GM23338 (cell line): ENCODE measurements at places on chromosomes 5 and 9.

- H3K4me1 ChIP-seq = peaks cover 37% of the 10 kb centered on the region
- DNase-seq = no peak
- H3K4me3 ChIP-seq = peak overlapping the region; percentile 71
- no peak overlapping the region for H3K27ac ChIP-seq
Observed at GRCh38 chr5:75053054-75053303, 621 bp upstream of the GCNT4 start.

DNA sequence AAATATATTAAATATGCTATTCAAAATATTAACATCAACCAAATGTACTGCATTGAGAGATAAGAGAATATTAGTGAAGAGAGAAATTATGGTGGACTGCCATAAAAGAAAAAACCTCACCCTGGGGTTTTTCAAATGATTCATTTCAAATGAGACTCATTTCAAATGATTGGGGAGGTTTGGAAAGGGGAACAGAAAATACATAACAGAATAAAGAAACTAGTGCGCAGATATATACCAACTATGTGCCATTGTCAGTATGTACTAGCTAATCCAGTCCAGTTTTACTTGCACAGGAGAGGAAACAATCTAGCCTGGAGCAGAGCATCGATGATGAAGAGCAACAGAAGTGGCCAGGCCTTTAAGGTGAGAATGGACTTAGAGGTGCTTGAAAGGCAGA, 651.6 kb upstream of the RORB start:
- peak; percentile 8 for DNase-seq
- no peak overlapping the region for H3K4me3 ChIP-seq
- H3K36me3 ChIP-seq = no peaks in the 10 kb centered on the region
- H3K27me3 ChIP-seq = no peaks in the 10 kb centered on the region
- peaks cover 30% of the 10 kb centered on the region for H3K4me1 ChIP-seq

DNA sequence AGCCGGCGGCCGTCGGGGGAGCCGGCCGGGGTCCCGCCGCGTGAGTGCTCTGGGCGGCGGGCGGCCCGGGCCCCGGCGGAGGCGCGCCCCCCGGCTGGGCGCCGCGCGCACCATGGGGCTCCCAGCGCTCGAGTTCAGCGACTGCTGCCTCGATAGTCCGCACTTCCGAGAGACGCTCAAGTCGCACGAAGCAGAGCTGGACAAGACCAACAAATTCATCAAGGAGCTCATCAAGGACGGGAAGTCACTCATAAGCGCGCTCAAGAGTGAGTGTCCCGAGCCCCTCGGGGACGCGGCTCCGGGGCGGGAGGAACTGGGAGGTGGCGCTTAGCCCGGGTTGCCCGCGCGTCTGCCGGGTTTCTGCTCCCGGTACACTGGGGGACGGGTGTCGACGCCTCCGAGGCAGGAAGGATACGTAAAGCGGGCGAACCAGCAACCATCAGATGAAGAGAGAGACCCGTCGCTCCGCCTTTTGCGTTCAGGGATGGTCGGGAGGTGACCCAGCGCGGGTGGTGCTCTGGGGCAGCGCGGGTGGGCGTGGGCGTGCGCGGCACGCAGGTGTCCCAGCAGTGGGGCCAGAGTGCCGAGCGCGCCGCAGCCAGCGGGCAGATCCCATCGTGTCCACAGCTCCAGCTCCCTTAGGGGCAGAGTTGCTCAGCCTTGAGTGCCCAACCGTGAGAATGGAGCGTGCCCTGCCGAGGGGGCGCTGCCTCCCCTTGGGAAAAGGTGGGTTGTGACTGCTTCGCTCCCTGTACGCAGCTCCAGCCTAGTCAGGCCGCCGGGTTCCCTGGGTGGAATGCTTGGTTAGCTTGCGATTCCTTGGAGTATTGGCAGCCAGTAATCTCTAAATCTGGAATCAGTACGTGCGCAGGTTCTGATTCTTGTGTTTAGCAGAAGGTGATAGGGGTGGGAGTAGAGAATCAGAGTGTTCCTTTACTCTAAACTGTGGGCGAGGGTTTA, 753 bp downstream of the ARHGAP26 start:
- H3K27ac ChIP-seq = no peak overlapping the region
- no peaks in the 10 kb centered on the region for H3K36me3 ChIP-seq

GRCh38 chr5:61701877-61702602, 370.0 kb downstream of the ZSWIM6 start:
- no peak for DNase-seq
- no peaks in the 10 kb centered on the region for H3K36me3 ChIP-seq
- H3K4me1 ChIP-seq = no peaks in the 10 kb centered on the region
- no peak overlapping the region for H3K4me3 ChIP-seq
- H3K27ac ChIP-seq = no peak overlapping the region

DNA sequence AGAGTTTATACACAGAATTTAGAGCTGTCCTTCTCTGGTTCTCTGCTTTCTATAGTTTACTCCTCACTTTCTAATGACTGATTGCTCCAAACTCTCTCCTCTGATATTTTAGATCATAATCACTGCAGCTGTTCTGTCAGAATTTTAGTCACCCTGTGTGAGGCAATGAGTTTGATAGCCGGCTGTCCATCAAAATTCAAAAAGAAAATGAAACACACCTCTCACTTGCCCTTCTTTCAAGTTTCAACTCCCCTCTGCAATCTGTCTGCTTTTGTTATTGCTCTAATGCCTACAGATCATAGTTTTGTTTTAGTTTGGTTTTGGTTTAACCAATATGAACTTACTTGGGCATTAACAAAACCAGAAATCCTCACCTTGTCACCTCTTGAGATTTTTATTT, 23.3 kb upstream of the ABLIM3 start:
- no peaks in the 10 kb centered on the region for H3K27me3 ChIP-seq
- no peak overlapping the region for H3K4me3 ChIP-seq
- no peaks in the 10 kb centered on the region for H3K4me1 ChIP-seq
- no peaks in the 10 kb centered on the region for H3K36me3 ChIP-seq

DNA sequence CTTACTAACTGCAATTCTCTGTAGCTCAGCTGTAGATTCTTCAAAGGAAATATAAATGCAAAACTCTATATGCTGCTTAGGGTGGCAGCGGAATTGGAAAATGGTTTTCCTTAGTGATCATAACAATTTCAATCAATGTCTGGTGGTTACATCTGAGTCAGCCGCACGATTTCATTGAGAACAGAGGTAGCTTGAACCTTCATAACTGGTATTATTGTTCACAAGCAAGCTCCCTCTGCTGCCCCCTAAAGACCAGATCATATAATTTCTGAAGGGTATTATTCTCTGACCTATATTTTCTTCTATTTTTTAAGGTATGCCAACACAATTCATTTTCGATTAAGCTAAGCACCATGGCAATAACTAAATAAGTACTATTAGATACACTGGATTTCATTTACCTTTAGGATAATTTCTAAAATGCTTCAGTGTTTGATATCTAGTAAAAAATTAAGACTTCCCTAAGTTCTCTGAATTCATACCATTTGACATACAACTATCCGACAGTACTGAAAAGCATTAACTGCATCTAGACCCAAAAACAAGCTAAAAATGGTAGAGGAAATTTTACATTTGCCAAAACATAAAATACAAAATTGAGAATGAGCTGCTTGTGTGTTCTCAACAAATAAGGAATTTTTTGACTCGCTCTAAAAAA, 181.1 kb upstream of the SPEF2 start:
- no peaks in the 10 kb centered on the region for H3K36me3 ChIP-seq
- H3K4me1 ChIP-seq = 0 out of 2 replicates have a peak, but pooled peaks cover 3% of the 10 kb centered on the region
- H3K4me3 ChIP-seq = no peak overlapping the region
- no peaks in the 10 kb centered on the region for H3K27me3 ChIP-seq

DNA sequence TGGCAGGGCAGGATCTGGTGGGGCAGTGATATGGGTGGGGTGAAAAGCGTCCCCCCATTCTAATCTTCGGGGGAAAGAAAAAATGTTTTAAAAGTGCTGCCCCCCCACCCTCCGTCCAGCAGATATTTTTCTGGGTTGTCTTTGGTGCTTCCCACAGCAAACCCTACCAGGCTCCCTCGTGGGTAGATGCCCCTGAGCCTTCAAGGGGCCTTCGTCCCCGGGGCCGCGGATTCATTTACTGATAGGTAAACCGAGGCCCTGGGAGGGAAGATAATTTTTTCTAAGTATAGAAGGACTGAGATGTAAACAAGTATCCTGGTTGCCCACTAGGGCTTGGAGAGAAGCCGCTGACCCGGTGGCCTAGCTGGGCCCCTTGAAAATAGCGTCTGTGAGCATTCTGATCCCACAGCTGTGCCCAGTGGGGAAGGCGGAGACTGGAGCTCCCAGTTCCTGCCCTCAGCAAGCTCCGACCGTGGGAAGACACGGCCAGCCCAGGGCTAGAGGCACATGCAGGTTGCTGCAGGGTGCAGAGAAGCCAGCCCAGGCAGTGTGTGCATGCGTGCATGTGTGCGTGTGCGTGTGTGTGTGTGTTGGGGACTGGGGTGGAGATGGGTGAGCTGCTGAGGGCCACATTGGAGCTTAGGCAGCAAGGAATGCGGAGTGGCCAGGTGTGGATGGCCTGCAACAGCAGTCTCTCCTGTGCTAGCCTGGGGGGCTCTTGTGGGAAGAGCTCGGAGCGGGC, 6.0 kb upstream of the RXRA start:
- H3K4me3 ChIP-seq = no peak overlapping the region
- peaks cover 11% of the 10 kb centered on the region for H3K4me1 ChIP-seq
- no peaks in the 10 kb centered on the region for H3K36me3 ChIP-seq
- no peaks in the 10 kb centered on the region for H3K27me3 ChIP-seq
- no peak overlapping the region for H3K27ac ChIP-seq
